Placental epithelial cell (primary cell): ENCODE measurements at places on chromosomes 3 and 15. TPM values are rescaled to one million over a fixed set of nuclear protein-coding genes. Genes with fewer than 3 reads are reported as not detected.

GRK7 gene
- total RNA-seq: 0.11 TPM in 1 of 2 replicates, not detected in the other

SLC12A1 gene
- not detected in 2 replicates for total RNA-seq

FAM107A gene
- not detected in 2 replicates for total RNA-seq

SEMA3G gene
- not detected in 2 replicates for total RNA-seq

ENTPD3 gene
- total RNA-seq: 0.22 TPM in 1 of 2 replicates, not detected in the other

PRR20G gene
- total RNA-seq: not detected in 2 replicates

HRG gene
- not detected in 2 replicates for total RNA-seq

KBTBD13 gene
- total RNA-seq: not detected in 2 replicates

CXCR6 gene
- not detected in 2 replicates for total RNA-seq

ZNF80 gene
- total RNA-seq: under 0.01 TPM in 1 of 2 replicates, not detected in the other

TM4SF18 gene
- not detected in 2 replicates for total RNA-seq

ATP11B gene
- 40.4 and 53.0 TPM in 2 replicates for total RNA-seq

NDN gene
- 30.2 and 42.9 TPM in 2 replicates for total RNA-seq

GOLGA8R gene
- total RNA-seq: 1.7 and 6.7 TPM in 2 replicates

CX3CR1 gene
- total RNA-seq: under 0.01 TPM in 1 of 2 replicates, not detected in the other

GOLGA6D gene
- not detected in 2 replicates for total RNA-seq

SAMMSON gene
- not detected in 2 replicates for total RNA-seq

TRIM42 gene
- not detected in 2 replicates for total RNA-seq

TUSC7 gene
- not detected in 2 replicates for total RNA-seq
